Urinary bladder (tissue), 4 donors: ENCODE measurements at places on chromosomes 6 and 20.
A peak's percentile ranks its signal among the peaks of the same experiment; 100 is the strongest.

- DNase-seq: no peak
Measured at GRCh38 chr6:25576919-25577318, 75.1 kb upstream of the SCGN start.

DNA sequence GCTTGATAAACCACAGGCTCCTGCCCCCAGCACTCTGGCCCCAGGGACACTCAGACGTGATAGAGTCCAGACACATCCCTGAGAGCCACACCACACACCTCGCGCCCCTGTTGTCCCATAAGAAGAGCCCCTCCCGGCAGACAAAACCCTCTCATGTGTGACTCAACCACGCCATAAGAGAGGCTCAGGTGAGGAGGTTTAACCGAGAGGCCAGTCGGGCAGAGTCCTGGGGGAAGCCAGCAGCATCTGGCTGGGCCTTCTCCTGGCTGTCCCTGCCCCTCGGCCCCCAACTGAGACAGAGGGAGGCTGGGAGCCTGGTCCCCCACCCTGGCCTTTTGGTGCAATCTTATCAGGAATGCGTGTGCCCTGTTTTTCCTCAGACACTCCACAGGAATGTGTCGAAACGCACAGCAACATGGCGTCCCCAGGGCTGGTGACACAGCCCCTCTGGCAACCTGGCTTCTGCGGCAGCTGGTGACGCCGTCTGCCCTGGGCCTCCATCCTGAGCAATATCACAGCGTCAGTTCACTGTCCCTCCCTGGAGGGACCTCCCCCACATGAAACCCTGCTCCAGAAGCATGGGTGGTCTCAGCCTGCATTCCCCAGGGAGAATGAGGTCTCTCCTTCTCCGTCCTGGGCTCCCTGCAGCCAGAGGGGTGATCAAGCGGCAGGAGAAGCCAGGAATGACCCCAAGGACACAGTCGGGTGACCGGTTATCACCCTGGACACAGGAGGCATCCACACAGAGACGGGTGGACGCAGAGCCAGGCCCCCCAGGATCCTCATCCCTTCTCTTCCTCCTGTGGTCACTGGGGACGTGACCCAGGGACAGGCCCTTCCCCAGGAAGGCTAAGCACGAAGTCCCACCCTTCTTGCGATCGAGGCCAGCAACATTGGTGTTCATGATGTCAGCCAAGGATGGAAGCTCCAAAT, 156.6 kb upstream of the AFDN start:
- DNase-seq: no peak

GRCh38 chr6:104700371-104701185, 159.1 kb downstream of the HACE1 start:
- DNase-seq: no peak

- DNase-seq: no peak
Measured at GRCh38 chr20:25275813-25276532, 28.1 kb downstream of the PYGB start.

DNA sequence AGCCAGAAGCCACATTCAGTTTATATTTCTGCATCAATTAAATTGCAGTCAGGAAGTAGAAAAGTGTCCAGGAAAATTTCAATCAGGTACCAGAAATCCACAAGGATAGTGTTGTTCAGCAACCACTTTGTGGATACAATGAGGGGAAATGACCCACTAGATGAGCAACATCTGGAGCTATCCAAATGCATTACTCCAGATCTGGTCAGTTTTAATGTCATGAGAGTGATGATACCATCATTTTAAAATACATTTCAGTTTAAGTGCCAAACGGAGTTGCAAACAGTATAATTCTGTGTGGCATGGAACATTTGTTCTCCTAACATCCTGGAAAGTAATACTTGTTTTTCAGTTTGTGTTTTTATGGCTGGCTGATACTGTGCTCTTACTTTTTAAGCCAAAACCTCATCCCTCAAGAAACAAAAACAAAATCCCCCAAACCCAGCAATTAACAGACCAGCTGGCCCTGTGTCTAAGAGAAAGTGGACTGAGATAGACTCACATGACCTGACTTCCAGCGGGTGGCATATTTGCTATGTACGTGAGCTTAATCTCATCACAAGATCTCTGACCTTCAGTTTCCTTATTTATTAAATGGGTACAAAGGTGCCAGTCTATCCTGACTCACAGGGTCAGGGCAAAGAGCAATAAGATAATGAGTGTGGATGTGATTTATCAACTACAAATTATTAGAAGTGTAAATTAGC, 58.8 kb upstream of the CNKSR3 start:
- DNase-seq: peak; percentile 64

DNA sequence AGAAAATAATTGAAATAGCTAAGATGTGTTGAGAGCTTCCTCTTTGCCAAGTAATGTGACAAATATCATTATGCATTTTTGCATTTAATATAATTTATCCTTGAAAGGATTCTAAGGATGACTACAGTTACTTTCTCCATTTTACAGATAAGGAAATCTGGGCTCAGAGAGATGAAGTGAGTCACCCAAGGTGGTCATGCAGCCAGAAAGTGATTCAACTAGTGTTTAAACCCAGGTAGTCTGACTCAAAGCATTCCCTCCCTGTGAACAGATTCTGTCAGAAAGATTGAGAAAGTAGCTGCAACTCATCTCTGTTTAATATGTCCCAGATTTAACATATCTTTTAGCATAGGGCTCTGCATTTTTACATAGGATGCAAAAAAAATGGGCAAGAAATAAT, 28.1 kb downstream of the NRSN1 start:
- DNase-seq: no peak

DNA sequence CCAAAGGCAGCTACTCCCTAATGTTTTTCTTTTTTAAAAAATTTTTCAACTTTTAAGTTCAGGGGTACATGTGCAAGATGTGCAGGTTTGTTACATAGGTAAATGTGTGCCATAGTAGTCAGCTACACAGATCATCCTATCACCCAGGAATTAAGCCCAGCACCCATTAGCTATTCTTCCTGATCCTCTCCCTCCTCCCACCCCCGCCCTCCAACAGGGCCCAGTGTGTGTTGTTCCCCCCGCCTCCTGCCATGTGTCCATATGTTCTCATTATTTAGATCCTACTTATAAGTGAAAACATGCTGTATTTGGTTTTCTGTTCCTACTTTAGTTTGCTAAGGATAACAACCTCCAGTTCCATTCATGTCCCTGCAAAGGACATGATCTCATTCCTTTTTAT, 12.4 kb downstream of the TRIM15 start:
- no peak for DNase-seq

GRCh38 chr20:44650771-44651433, 597 bp downstream of the ADA start:
- no peak for DNase-seq

GRCh38 chr6:118768904-118769325, 117.5 kb upstream of the CEP85L start:
- DNase-seq: peak; percentile 63

GRCh38 chr6:16698162-16698533, 63.1 kb downstream of the ATXN1 start:
- DNase-seq: no peak

DNA sequence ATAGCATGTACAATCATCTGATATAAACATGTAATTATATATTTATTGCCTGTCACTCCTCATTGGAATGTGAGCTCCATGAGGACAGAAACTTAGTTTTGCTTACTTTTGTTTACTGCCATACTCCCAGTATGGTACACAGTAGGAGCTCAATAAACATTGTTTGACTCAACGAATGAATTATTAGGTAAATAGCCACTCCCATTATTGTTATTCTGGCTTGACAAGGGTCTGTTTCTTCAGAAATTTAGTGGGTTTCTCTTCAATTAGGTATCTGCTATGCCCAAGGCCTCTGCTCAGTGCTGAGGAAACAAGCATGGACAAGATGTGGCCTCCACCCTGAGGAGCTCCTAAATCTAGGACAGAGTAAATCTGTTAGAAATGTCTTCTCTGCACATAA, 6.3 kb downstream of the BCL2L1 start:
- no peak for DNase-seq

GRCh38 chr6:166955865-166956443, 396 bp downstream of the RNASET2 start:
- DNase-seq: no peak

DNA sequence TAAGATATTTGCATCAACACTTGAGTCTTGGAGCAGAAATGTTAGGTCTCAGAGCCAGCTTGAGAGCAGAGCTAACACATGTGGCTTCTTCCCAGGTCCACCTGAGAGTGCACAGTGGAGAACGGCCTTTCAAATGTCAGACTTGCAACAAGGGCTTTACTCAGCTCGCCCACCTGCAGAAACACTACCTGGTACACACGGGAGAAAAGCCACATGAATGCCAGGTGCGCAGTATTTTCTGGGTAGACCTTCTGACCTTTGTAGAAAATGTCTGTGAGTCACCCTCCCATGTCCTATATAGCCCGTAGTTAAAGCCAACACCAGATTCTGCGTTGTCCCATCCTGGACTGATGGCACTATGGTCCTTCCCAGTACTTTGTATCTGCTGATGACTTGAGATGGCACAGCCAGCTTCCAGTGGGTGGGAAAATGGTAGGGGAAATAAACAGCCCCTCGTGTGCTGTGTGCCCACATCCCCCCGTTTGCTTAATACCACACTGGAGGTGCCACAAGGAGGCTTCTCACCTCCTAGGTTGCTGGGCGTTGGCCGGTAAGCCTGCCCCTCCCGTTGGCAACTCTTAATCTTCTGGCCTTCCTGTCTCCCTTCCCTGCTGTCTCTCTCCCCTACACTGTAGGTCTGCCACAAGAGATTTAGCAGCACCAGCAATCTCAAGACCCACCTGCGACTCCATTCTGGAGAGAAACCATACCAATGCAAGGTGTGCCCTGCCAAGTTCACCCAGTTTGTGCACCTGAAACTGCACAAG, 20.3 kb downstream of the PRDM1 start:
- DNase-seq: no peak

GRCh38 chr6:105917038-105917695, 169.0 kb upstream of the PRDM1 start:
- no peak for DNase-seq

GRCh38 chr6:37006793-37007339, 1.4 kb downstream of the FGD2 start:
- no peak for DNase-seq

GRCh38 chr6:34486106-34486740, 20.3 kb downstream of the PACSIN1 start:
- no peak for DNase-seq

- no peak for DNase-seq
Measured at GRCh38 chr20:39057911-39058310, 95.8 kb downstream of the DHX35 start.

- no peak for DNase-seq
Measured at GRCh38 chr20:47330933-47331708, 25.4 kb downstream of the ZMYND8 start.

DNA sequence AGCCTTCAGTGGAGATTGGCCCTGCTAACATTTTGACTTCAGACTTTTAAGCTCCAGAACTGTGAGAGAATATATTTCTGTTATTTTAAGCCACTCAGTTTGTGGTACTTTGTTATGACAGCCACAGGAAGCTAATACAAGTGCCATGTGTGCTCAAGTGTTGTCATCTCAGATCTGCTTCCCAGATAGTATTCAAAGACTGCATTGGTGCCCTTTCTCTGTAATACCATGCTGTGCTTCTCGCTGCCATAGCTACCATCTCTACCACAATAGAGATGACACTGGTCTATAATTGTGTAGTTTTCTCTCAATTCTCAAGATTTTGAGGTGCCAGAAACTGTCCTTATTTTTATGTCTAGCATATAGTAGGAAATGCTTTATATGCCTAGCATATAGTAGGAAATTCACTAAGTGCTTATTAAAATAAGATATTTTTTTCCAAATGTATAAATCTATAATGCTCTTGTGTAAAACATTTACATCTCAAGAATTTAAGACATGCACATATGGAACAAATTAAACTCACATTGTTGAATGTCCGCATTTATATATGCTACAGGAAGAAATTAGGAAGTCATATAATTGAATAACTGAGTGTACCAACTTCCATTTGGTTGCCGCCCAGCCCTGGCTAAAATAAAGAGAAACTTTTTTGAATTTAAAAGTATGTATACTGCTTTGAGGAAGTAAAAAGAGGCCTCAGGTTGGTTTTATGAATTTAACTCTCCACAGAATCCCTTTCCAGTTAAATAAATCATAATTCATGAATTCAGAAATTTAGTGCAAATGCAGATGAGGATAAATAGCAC, 77.6 kb downstream of the TPBG start:
- DNase-seq: no peak

GRCh38 chr6:126539022-126539421, 199.1 kb downstream of the CENPW start:
- DNase-seq: no peak

DNA sequence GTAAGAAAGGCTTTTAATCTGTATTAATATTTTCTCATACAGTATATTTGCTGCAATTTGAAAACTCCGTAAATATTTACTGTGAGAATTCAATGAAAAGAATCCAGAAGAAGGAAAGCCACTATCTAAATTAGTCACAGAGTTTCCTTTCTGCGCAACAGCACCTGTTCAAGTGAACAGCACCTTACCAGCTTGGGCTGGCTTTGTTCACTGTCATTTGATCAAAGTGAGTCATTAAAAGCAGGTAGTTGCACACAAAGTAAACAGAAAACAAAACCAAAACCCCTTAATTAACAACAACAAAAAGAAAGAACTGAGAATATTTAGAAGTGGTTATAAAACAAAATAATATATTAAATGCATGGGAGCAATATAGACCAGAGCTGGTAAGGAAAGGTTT, 12.8 kb downstream of the SMLR1 start:
- no peak for DNase-seq

DNA sequence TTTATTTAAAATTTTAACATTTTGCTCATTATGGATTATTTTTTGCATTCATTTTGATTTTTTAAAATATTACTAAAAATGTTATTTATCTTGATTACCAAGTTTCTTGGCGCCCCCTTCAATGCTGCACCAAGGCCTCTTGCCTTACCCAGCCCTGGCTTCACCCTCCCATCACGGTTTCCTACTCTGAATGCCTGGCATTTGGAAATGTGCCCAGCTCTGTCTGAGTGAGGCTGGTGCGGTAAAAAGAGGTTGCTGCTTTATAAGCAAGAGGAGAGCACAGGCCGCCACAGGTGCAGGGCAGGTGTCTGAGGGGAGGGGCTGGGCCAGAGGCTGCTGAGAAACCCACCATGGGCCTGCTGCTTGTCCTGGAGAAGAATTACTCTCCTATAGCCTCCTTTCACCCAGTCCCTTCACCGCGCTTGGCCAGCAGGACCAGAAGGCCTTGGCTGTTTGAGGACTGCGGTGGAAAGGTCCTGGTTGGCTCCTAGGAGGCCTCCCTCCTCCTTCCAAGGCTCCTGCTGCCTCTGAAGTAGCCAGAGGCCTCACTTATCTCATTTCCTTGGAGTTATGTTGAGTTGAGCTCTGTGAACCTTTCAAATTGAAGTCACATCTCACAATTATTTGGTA, 62.6 kb downstream of the BANF2 start:
- DNase-seq: no peak

- DNase-seq: no peak
Measured at GRCh38 chr20:33009214-33010132, 2.0 kb downstream of the BPIFB2 start.

GRCh38 chr20:963795-964194, 38.3 kb downstream of the RSPO4 start:
- no peak for DNase-seq

- DNase-seq: no peak
Measured at GRCh38 chr6:121851056-121851455, 415.6 kb downstream of the GJA1 start.
